Left lung (tissue), 14 donors: ENCODE measurements at places on chromosomes 3 and 15. TPM values are rescaled to one million over a fixed set of nuclear protein-coding genes. Genes with fewer than 3 reads are reported as not detected.

DNA sequence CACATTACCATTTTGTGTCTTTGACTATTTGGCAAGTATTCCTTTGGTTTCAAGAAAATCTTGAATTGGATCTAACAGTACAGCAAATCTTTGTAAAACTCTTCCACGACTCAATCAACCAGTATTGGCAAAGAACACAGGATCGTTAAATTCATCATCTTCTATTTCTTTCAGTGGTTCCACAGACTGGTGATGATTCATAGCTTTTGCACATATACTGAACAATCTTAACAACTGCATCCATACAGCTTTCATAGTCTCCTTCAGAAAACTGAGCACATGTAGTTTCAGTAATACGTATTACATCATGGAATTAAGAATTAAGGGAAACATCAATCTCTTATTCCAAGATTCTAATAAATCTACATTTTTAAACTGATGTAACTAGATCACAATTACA is 91.6 kb upstream of the LIPC start:
- no peaks in the 10 kb centered on the region for H3K4me1 ChIP-seq
- no peak overlapping the region for H3K27ac ChIP-seq
- no peak for DNase-seq
- no peak overlapping the region for H3K4me3 ChIP-seq
- H3K36me3 ChIP-seq = no peaks in the 10 kb centered on the region
- H3K27me3 ChIP-seq = no peaks in the 10 kb centered on the region

DNA sequence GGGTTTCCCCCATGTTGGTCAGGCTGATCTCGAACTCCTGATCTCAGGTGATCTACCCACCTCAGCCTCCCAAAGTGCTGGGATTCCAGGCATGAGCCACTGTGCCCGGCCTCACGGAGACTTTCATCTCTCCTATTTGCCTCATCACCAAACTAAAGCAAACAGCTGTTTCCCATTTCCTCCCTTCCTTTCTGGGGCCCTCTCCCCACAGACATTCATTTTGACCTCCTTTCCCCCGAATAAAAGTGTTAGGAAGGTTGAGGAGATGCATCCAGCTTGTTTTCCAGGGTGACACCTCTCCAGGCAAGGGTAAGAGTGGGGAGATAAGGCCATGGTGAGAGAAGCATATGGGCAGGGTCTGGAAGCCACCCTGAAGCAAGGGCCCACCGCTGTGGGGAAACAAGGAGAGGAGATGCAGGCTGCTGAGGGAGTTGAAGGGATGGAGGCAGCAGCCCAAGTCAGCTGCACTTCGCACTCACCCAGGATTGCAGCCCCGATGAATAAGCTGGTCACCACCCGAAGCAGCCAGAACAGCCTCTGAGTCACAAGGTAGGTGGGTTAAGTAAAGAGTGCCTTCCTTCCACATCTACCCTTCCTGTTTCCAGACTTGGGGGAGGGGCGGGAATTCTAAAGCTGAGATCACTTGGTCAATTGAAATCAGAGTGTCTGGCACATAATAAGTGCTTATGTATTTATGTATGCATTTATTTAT is 7.7 kb downstream of the DUOXA2 start:
- no peak overlapping the region for H3K27ac ChIP-seq
- H3K27me3 ChIP-seq = peaks cover 11% of the 10 kb centered on the region
- H3K4me1 ChIP-seq = peaks cover 21% of the 10 kb centered on the region
- H3K36me3 ChIP-seq = no peaks in the 10 kb centered on the region
- no peak overlapping the region for H3K4me3 ChIP-seq

The PIK3CA gene
- total RNA-seq = 29.7 TPM

GRCh38 chr3:173902871-173903270 is 505.3 kb downstream of the NLGN1 start:
- DNase-seq = no peak
- no peaks in the 10 kb centered on the region for H3K36me3 ChIP-seq
- H3K4me3 ChIP-seq = no peak overlapping the region
